Stimulated activated CD4-positive, alpha-beta T cell treated with anti-CD3 and anti-CD28 coated beads, TNF-alpha, amount 100 ng/mL, for 24 hours (primary cell): ENCODE measurements at places on chromosomes 1 and 21.

DNA sequence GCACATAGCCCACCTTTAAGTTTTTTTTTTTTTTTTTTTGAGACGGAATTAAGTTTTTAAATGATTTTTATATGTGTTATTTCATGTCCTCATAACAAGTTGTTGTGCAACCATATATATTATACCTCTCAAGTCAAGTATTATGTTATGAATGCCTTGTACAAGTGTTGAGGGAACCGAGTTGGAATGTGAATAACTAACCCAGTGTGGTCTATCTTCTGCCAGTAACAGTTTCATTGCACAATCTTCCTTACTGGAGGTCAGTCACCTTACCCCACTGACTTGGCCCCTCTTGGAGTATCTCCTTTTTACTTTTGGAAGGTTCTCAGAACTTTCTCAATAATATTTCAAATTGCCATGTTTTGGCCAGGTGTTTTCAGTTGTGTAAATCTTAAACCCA, 201.9 kb downstream of the CACNA1E start:
- no peak for DNase-seq

DNA sequence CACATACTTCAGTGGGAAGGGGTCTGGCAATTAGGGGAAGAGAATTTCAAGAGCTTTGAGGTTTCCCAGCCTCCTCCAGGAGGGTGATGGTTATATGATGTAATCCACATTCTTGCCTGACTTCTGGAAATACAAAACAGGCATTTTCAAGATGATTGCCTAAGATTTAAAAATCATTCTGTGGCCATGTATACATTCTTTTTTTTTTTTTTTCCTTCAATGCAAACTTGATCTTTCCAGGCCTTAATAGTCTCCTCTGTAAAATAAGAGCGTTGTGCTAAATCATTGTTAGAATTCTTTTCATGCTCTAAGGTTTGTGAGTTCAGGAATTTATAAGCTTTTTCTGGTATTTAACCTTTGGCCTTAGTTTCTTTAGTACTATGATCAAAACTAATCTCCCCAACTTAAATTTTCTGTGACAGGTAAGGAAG, 192.3 kb upstream of the HMCN1 start:
- no peak for DNase-seq

GRCh38 chr1:150808121-150808520, at the start of gene CTSK:
TSS of gene CTSK (minus strand) at chr1:150808260. CDS start at chr1:150806805, 1,455 bp downstream.
- DNase-seq: no peak

DNA sequence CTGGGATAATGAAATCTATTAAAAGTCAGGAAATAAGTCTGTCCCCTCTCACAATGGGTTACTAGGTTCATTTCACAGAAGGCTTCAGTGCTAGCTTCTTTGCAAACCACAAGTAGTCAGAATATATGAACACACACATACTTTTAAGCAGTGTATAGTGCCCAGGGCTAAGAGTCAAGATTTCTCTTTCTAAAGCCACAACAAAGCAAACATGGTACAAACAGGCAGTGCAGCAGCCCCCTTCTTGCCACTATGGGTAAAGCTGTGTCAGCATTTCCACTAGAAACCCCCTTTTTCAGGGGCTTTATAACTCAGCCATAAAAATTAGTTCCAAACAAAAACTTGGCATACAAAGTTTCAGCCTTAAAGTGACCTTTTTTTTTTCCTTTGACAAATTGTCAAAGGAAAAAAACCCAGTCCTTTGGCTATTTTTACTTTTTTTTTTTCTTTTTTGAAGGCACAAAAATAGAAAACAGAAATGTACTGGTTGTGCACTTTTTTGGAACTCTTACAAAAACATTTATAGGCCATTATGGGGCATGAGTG, 315.4 kb downstream of the LMO4 start:
- DNase-seq: no peak

- no peak for DNase-seq
Observed at GRCh38 chr1:117143172-117143571, 21.6 kb upstream of the TRIM45 start.

GRCh38 chr1:6454856-6455751, 10.9 kb downstream of the TNFRSF25 start:
- no peak for DNase-seq

DNA sequence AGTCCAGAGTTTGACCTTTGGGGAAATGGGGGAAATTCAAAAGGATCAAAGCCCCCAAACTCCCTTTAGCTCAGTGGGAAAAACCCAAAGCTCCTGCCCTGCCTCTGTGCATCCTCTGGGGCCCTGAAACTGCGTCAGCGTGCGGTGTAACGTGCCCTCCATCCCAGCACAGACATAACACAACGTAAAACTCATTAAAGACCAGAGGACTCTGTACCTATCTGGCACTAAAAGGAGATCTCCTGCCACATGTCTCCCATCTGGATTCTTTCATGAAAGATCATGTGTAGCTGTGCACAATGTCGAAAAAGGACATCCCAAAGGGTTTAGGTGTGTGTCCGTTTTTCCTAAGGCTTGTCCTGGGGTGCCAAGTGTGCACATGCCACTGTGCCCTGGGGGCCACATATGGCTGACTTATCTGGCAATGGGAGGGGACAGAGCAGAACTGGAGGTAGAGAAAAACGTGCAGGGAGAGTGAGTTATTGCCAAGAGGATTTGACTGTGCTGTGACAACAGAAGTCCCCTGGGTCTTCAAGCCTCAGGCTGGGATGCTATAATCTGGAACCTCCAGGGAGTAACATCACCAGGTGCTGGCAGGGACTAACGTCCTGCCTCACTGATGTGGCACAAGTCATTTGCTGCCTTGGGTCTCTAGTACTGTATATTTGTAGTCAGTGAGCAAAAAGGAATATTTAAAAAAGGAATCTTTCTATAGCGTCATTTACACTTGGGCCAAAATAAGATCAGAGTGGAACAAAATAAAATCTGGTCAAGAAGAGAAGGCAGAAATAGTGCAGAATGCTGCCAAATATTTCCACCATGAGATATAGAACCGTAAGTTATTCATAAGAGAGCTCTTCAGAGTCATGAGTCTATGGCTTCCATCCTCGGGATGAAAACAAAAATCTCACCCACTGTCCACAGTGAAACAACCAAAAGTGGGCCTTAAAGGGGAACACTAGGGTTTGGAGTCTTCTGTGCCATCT, 52.3 kb downstream of the ITPKB start:
- no peak for DNase-seq

- DNase-seq: no peak
Observed at GRCh38 chr1:90809093-90809492, 92.0 kb upstream of the BARHL2 start.

- no peak for DNase-seq
Observed at GRCh38 chr1:44783697-44784093, 4.3 kb downstream of the BEST4 start.

GRCh38 chr21:29265690-29266479, 32.8 kb upstream of the BACH1 start:
- peak; percentile 21 for DNase-seq

- DNase-seq: no peak
Observed at GRCh38 chr1:174965362-174966007, 34.3 kb upstream of the CACYBP start.

GRCh38 chr21:33643658-33644311, 1.5 kb downstream of the ITSN1 start:
- no peak for DNase-seq

DNA sequence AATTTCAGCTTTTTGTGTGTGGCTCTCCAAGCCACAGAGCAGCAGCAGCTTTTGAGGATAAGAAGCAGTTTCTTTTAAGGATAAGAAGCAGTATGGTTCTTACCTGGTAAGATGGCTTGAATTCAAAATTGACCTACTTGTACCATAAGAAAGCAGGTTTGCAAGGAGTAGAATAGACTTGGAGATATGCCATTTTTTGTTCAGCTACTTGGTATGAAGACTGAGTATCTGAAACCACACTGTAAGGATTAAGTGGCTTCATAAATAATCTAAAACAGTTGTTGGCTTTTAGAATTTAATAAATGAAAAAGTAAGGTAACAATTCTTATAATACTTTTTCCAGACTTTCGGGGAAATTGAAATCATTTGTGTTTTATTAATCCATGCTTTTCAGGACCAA, 74.2 kb downstream of the ATF6 start:
- DNase-seq: no peak

DNA sequence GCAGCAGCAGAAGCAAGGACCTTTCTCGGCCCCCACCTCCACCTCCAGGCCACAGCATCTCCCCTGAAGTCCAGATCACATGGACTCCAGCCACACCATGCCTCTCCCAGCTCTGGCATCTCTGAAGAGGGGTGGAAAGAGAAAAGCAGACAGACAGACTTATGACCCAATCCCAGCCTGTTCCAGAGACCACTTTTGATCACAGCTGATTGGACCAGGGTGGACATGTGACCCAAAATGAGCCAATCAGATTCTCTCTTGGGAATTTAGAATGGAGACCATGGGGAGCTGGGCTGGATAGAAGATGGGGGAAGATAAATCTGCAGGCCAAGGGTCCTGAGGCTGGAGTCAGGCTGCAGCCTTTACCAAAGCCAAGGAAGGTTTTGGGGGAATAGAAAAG, 16.4 kb downstream of the HTR1D start:
- no peak for DNase-seq

GRCh38 chr1:202540448-202540847, 169.8 kb downstream of the SYT2 start:
- no peak for DNase-seq

- DNase-seq: no peak
Observed at GRCh38 chr1:93692451-93692861, 10.8 kb upstream of the BCAR3 start.

DNA sequence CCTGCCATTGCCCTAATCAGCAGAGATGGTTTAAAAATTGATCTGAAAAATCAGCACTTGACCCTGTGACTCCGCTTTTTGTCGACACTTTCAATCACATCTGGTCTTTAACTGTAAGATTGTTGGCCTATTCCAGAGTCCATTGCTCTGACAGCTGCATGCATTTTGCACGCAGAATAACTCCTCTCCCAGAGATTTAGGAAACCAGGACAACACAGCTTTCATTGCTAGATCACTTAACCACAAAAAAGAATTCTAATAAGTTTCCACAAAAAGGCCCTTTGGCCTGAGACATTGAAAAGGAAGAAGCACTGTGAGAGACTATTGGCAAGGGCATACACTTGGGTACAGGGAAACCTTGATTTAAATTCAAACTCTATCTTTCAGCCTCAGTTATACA, 373.1 kb downstream of the TGFB2 start:
- DNase-seq: no peak

DNA sequence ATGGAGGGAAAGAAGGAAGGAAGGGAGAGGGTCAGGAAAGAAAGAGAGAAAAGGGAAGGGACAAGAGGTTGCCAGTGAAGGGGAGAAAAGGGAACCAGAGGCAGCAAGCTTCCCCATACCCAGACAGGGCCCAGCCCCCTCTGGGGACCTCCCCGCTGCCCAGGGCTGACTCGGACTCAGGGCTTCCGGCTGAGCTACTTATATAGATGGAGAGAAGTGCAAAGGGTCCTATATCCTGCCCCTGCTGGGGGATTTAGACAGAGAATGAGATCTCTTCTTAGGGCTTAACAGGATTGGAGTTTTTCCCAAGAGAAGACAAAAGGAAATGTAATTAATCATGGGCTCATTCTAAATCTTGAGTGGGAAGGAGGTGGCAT, at the start of gene ETV3L:
Gene ETV3L, minus strand, starts transcription at position 176 of the 377 bp plus-strand sequence. CDS start 285 bp downstream, outside the sequence.
- no peak for DNase-seq
